Natural killer cell (primary cell): ENCODE measurements at places on chromosomes 6 and 20. TPM values are rescaled to one million over a fixed set of nuclear protein-coding genes. Genes with fewer than 3 reads are reported as not detected.

The NRSN1 gene
- not detected for total RNA-seq

The LCA5 gene
- total RNA-seq, result 0.07 TPM

The SLC22A16 gene
- not detected for total RNA-seq

The ZNF165 gene
- 2.2 TPM for total RNA-seq

The DDO gene
- total RNA-seq, result 0.25 TPM

The GMPR gene
- total RNA-seq, result 3.4 TPM

GRCh38 chr6:5634525-5634924 lies 372.2 kb downstream of the NRN1 start:
- H3K36me3 ChIP-seq, result no peaks in the 10 kb centered on the region
- H3K4me3 ChIP-seq, result no peak overlapping the region
- DNase-seq, result no peak
- H3K27me3 ChIP-seq, result no peaks in the 10 kb centered on the region
- no peaks in the 10 kb centered on the region for H3K4me1 ChIP-seq

GRCh38 chr20:4457566-4458543 lies 263.9 kb upstream of the PRND start:
- no peaks in the 10 kb centered on the region for H3K36me3 ChIP-seq
- H3K4me3 ChIP-seq, result no peak overlapping the region
- no peak for DNase-seq
- H3K27me3 ChIP-seq, result no peaks in the 10 kb centered on the region

DNA sequence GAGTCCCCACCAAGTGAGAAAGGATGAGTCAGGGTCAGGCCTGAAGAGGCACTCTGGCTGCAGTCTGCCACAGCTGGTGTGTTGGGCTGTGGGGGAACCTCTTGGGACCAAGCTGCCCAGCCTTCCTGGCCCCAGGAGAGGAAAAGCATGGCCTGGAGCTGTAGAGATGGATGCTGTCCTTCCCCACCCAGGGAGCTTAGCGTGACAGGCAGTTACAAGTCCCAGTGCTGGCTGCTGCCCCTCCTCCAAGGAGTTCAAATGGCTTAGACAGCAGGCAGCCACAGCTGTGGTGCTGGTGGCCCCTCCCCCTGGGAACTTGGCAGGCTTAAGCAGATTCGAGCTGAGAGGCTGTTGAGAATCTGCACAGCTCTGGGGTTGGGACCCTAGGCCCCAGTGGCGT lies 253.2 kb downstream of the PLCB1 start:
- no peak overlapping the region for H3K27ac ChIP-seq
- DNase-seq, result no peak
- no peak overlapping the region for H3K4me3 ChIP-seq
- no peaks in the 10 kb centered on the region for H3K27me3 ChIP-seq
- H3K4me1 ChIP-seq, result no peaks in the 10 kb centered on the region
- H3K36me3 ChIP-seq, result no peaks in the 10 kb centered on the region

DNA sequence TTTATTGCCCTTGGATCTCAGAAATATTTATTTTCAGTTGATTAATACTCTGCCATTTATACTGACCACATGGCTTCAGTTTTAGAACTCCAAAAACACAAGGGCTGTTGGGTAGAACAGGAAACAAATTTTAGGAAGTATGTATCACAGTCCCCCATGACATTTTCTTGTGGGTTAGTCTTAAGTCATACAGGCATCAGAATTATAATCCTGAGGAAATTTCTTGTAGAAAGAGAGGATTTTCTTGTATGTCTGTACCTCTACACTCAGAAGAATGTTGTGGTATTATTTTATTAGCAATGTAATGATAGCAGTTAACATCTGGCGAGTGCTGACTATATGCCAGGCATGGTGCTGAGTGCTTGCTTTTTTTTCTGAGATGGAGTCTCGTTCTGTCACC lies 302.9 kb downstream of the CLIC5 start:
- H3K4me3 ChIP-seq, result no peak overlapping the region
- no peaks in the 10 kb centered on the region for H3K27me3 ChIP-seq
- no peak overlapping the region for H3K27ac ChIP-seq
- no peak for DNase-seq

DNA sequence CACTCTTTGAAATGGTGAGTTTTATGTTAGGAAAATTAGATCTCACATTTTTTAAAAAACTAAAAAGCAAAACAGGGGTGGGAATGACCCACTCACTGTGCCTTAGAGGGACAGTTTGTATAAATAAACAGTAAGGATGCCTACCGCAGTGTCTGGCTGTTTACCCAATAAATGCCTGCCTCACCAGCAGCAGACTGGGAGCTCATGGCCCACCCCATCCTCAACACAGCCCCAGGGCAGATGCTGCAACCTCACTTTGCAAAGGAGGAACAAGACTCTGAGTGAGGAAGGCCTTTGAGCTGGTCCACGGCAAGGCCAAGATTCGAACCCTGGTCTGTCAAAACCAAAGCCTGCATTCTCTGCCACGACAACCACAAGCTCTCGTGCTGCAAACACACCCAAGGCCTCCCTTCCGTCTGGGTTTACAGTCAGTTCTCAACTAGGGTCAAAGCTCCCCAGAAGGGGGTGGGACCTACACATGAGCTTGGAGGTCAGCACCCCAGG lies 77.8 kb downstream of the BMP7 start:
- no peak overlapping the region for H3K27ac ChIP-seq
- no peaks in the 10 kb centered on the region for H3K27me3 ChIP-seq

- no peaks in the 10 kb centered on the region for H3K27me3 ChIP-seq
- no peaks in the 10 kb centered on the region for H3K36me3 ChIP-seq
- H3K4me1 ChIP-seq, result no peaks in the 10 kb centered on the region
- no peak overlapping the region for H3K4me3 ChIP-seq
- H3K27ac ChIP-seq, result no peak overlapping the region
These were observed 114.1 kb downstream of the TENT5A start for GRCh38 chr6:81638366-81638765.

GRCh38 chr6:27667016-27667656 lies 194.2 kb upstream of the ZNF184 start:
- H3K36me3 ChIP-seq, result no peaks in the 10 kb centered on the region
- peaks cover 13% of the 10 kb centered on the region for H3K4me1 ChIP-seq
- no peak overlapping the region for H3K4me3 ChIP-seq
- no peak overlapping the region for H3K27ac ChIP-seq

DNA sequence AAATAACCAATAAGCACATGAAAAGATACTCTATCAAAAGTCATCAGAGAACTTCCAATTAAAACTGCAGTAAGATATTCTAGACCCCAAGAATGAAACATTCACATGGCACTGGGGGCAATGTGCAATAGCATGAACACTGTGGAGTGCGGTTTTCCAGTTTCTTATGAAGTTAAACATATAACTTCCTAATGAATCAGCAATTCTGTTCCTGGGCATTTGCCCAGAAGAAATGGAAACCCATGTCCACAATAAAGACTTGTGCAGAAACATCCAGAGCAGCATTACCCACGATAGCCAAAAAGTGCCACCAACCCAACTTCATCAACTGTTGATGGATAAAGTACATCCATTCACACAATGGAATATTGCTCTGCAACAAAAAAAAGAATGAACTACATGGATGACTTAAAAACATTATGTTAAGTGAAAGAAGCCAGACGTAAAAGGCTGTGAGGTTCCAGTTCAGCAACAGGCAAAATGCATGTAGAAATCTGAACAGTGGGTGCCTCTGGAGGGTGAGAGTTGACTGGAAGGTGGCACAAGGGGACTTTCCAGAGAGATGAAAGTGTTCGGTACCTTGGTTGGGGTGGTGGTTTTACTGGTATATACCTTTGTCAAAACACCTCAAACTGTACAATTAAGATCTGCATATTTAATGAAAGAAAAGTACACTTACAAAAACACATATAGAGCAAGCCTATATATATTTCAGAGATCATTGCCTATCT lies 207.2 kb upstream of the ECI2 start:
- no peak overlapping the region for H3K4me3 ChIP-seq
- H3K27ac ChIP-seq, result no peak overlapping the region
- no peaks in the 10 kb centered on the region for H3K27me3 ChIP-seq
- no peaks in the 10 kb centered on the region for H3K4me1 ChIP-seq

- no peaks in the 10 kb centered on the region for H3K4me1 ChIP-seq
- H3K4me3 ChIP-seq, result no peak overlapping the region
- H3K27ac ChIP-seq, result no peak overlapping the region
- no peaks in the 10 kb centered on the region for H3K27me3 ChIP-seq
These were observed 15.6 kb upstream of the HMGN3 start for GRCh38 chr6:79250107-79250514.

DNA sequence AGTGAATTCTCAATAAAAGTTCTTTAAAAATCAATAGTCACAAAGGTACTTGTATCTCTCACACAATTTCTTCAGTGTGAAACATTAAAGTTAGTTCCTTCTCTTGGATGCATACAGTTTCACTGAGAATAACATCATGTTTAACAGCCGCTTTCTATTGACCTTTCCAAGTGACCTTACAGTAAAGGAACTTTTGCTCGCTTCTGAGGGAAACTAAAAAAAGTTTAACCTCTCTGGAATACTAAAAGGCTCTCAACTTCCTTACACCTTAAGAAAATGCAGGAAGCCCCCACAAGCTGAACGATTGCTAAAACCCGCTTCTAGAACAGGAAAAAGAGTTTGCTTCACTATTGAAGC lies 1.3 kb downstream of the RRAGD start:
- peak overlapping the region; percentile 49 for H3K4me3 ChIP-seq
- no peak overlapping the region for H3K27ac ChIP-seq
- H3K4me1 ChIP-seq, result peaks cover 31% of the 10 kb centered on the region
- no peak for DNase-seq
- peaks cover 14% of the 10 kb centered on the region for H3K27me3 ChIP-seq

DNA sequence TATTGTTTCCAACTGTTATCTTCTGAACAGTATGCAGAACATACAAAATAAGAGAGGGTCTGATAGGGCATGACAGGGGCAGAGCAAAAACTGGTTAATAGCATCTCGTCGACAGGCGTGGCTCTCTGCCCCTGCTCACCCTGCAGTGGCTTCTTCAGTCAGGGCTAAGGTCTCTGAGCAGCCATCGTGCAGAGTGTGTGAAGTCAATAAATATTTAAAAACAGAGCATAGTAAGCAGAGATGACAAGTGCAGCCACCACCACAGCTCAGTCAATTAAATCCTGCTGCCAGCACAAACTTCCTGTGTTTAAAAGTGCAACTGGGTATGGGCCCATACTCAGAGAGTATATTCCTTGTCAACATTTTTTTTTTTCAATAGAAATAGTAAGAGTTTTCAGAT lies 373.4 kb upstream of the AGPAT4 start:
- H3K27me3 ChIP-seq, result no peaks in the 10 kb centered on the region
- H3K36me3 ChIP-seq, result no peaks in the 10 kb centered on the region
- no peak overlapping the region for H3K4me3 ChIP-seq
- DNase-seq, result no peak
- no peak overlapping the region for H3K27ac ChIP-seq
- H3K4me1 ChIP-seq, result no peaks in the 10 kb centered on the region

GRCh38 chr6:36666826-36667591 lies 11.5 kb upstream of the CDKN1A start:
- no peak overlapping the region for H3K4me3 ChIP-seq
- no peak overlapping the region for H3K27ac ChIP-seq
- H3K36me3 ChIP-seq, result no peaks in the 10 kb centered on the region
- H3K27me3 ChIP-seq, result no peaks in the 10 kb centered on the region
- DNase-seq, result no peak
- H3K4me1 ChIP-seq, result no peaks in the 10 kb centered on the region

- no peaks in the 10 kb centered on the region for H3K36me3 ChIP-seq
- H3K4me1 ChIP-seq, result peaks cover 63% of the 10 kb centered on the region
- no peak overlapping the region for H3K4me3 ChIP-seq
- DNase-seq, result no peak
- H3K27ac ChIP-seq, result no peak overlapping the region
These were observed 31.4 kb downstream of the TFEB start for GRCh38 chr6:41704028-41704427.
